Brain microvascular endothelial cell (primary cell): ENCODE measurements at places on chromosomes 6 and 20.

DNA sequence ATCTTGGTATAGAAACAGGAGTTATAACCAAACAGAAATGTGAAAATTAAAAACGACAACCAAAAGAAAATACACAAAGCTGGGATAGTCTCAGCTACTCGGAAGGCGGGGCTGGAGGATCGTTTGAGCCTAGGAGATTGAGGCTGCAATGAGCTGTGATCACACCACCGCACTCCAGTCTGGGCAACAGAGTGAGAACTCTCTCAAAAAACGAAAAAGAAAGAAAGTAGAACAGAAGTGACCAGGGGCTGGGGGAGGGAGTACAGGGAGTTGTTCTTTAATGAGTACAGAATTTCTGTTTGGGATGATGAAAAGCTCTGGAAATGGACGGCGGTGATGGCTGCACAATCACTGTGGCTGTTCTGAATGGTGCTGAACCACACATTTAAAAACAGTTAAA lies 5.9 kb downstream of the GMEB2 start:
- DNase-seq = no peak

DNA sequence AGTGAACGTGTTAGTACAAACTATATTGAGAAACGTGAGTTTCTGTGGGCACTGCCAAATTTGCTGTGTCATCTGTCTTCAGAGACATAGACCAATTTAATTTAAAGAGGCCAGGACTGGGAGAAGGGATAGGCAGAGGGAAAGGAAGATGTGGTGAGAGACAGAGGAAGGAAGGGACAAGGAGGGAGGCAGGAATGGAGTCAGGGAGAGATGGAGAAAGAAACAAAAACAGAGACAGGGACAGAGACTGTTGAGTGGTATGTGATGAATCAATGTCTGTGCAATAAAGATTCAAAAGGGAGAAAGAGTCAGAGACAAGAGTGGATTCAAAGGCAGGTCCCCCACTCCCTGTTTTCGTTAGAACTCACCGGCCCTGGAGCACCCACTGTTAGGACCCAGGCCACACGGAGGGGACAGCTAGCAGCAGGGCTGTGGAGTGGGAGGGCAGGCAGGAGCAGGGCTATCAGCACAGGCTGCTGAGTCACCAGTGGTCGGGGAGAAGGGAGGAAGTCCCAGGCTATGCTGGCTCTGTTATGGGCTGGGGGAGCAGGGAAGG lies 51.6 kb upstream of the CHD6 start:
- no peak for DNase-seq

DNA sequence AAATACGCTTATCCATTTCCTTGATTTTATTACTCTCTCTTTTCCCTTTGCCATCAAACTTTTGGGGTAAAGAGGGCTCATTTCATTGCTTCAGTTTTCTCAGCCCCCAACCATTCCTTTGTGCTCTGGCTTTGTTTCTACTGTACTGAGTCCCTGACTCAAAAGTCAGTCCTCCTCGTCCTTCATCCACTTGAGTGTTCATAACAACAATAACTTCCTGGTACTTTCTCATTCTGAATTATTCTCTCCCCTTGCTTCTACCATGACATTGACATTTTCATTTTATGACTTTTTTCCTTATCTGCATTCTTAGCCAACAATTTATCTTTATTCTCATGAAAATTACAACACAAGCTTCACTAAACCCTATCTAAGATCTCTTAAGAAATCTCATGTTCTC lies 911 bp downstream of the ENPP3 start:
- DNase-seq = no peak

GRCh38 chr6:118146584-118146983 lies 239.5 kb downstream of the SLC35F1 start:
- no peak for DNase-seq

- no peak for DNase-seq
These were observed 51.9 kb upstream of the SAYSD1 start for GRCh38 chr6:39166912-39167290.

- DNase-seq = no peak
These were observed 34.3 kb upstream of the TULP4 start for GRCh38 chr6:158278004-158278403.

GRCh38 chr20:60136645-60137401 lies 178.6 kb downstream of the CDH26 start:
- DNase-seq = no peak

DNA sequence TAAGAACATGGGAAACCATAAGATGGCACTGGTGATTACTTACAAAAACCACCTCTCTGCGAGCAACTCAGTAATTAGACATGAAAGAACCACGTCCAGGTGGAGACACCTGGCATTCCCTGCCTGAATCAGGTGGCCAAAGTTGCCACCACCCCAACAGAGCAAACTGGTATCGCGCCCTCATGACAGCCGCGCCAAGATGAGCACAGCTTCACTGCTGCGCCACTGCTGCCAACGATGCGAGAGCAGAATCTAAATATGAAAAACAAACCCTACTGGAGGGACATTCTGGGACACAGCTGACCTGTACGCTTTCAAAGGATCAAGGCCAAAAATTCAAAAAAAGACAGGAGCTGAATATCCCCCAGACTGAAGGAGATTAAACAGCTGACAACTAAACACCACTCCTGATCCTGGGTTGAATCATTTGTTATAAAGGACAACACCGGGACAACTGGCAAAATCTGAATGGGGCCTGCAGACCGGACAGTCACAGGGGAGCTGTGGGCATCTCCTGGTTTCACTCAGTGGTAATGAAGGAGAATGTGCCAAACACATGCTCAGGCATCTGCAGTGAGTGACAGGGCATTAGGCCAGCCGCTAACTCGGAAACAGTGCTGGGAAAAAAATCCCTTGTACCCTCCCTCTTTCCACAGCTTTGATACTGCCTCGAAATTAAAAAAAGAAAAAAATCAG lies 17.4 kb downstream of the CST7 start:
- DNase-seq = no peak

DNA sequence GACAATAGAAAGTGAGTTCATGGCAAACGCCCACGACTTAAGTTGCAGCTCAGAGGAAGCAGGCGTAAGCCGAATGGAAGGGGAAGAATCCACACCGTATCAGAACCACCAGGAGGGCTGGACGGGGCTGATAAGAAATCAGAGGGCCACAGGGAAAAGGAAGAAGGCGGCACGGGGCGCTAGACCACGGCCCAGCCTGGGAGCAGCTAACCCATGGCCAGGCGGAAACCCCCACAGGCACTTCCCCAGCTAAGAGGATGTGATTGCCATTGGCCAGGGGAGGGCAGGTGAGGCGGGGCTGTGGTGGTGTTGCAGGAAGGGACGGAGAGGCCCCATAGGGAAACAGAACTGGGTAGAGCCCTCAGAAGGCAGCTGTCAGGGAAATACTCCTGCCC lies 174.0 kb upstream of the AFDN start:
- no peak for DNase-seq

GRCh38 chr6:53373638-53374037 lies 24.9 kb upstream of the ELOVL5 start:
- DNase-seq = no peak

- no peak for DNase-seq
These were observed 28.1 kb upstream of the AKIRIN2 start for GRCh38 chr6:87729965-87730719.

DNA sequence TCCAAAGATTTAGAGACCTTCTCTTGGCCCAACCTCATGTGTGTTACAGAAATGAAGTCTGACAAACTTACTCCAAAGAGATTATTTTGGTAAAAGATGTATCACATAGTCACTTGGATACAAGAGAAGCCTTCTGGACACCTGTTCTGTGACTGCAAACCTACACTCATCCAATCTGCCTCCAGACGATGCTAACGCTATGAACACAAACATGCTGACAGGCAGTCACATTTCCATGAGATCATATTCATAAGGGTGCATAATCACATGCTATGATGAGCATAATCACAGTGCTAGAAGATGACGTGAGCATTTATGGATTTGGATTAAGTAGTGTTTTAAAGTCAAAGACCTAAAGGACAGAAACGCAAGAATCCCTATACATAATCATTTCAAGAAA lies 340.2 kb downstream of the HACE1 start:
- DNase-seq = no peak

DNA sequence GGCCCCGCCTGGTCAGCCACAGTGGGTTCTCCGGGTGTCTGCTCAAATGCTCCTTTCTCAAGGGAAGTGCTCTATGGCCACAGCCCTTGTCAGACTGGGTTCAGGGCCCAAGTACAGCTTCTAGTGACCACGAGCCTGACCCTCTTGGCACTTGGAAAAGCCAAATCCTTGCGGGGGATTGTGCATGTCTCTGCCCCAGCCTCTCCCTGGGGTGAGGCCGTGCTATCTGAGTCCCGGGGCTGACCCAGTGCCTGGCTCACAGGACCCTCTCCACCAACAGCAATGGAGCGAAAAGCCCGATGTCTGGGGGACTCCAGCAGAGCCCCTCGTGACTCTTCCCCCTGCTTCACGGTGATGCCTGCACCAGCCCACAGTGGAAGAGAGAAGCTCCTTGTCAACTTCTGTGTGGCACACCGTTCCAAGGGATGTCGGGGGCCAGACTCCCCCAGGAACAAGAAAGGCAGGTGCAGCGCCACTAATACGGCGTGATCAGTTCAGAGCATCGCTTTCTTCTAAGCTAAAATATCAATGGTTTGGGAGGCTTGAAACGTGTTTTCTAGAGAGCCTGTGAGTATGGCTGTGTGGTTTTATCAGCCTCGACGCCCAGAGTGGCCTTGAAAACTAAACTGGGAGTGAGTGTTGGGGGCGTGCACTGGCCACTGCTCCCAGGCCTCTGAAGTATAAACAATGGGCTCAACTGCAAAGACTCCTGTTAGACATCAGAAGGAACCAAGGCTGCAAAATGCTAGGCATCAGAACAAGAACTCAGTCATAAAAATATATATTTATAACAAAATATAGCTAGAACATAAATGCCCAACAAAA lies 51.9 kb downstream of the DLL1 start:
- no peak for DNase-seq
